ENCODE measurements at places on chromosomes 16 and 17.

DNA sequence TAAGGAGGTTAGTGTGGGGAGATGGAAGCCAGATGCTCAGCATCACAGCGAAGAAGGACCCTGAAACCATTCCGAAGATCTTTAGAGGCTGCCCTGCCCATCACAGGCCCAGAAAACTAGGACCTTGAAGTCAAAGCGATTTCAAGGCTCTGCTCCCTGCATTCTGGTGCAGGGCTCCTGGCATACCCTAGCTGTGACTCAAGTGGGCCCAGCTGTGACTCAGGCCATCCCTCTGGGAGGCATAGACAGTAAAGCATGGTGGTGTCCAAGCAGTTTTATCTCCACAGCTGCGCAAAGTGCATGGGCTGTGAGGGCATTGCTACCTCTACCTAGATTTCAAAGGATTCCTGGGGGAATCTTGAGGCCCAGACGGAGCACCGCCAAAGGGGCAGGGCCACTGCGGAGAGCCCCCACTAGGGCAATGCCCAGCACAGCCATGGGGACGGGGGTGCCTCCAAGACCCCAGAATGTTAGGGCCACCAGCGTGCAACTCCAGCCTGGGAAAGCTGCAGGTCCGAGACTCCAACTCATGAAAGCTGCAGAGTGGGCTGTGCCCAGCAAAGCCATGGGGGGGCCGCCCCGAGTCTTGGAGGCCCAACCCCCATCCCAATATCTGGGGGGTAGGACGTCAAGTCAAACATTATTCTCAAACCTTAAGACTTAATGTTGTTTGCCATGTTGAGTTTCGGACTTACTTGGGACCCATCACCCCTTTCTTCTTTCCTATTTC is 11.7 kb upstream of the ZNF594 start:
- DNase-seq, result no peak

- DNase-seq, result no peak
Measured at GRCh38 chr16:73847090-73847489, 449.5 kb upstream of the PSMD7 start.

DNA sequence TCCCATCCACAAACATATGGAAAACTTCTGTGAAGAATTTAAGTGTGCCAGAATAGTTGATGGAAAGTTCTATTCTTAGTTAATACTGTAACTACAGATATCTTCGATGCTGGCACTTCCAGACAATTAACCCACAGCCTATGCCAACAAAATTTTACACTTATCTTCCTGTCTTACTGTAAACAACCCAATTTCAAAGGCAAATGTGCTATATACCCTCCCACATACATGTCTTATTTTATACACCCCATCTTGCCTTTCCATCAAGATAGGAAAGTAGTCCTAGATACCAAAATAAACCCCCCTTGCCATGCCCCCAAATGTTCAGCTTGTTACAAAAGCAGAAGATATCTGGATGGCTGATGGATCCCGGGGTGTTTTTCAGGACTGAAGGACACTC is 306.3 kb downstream of the SLC39A11 start:
- DNase-seq, result no peak

DNA sequence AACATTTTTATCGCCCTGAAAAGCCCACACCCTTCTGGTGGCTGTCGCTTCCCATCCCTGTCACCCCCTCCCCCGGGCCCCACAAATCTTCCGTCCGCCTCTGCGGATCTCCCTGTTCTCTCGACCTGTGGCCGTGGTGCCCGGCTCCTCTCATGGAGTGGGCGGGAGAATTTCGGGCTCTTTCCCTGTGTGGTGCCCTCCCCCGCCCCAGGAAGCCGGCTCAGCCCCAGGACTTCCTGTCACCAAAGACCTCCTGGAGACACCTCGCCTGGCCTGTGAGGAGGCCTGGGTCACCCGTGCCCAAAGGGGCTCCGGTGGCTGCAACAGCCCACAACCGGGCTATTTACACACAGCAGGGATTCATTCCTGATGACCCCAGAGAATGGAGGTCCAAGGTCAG is 26.1 kb upstream of the UBE2I start:
- DNase-seq, result no peak

GRCh38 chr17:35373534-35373983 is at the start of gene SLFN11:
SLFN11 (minus strand) TSS chr17:35373621; CDS start chr17:35363807, 9,814 bp downstream.
- peak; percentile 94 for DNase-seq

- DNase-seq, result no peak
Measured at GRCh38 chr17:61487989-61488595, 35.9 kb downstream of the TBX4 start.

DNA sequence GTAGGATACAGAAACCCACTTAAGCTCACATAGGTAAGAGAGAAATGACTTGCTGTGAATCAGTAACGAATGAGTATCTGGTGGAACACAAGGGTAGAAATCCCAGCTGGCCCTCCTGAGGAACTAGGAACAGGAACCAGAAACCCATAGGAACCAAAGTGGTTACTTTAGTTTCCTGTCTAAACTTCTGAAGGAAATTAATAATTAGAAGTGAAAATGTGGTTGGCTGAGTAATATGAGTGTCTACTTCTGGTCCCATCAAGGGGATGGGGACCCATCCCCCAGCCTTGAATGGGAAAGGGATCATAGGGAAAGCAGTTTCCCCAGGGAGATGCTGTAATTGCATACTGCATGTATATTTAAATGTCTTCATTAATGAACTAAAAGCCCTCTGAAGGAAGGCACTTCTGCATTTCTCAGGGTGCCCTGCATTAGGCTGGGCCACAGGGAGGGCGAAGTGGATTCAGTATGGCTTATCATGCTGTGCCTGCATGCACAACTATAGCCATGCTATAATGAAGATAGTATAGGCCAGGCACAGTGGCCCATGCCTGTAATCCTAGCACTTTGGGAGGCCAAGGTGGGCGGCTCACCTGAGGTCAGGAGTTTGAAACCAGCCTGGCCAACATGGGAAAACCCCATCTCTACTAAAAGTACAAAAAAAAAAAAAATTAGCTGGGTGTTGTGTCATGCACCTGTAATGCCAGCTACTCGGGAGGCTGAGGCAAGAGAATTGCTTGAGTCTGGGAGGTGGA is 45.6 kb downstream of the CYB5B start:
- no peak for DNase-seq

GRCh38 chr16:8376430-8376829 is 213.9 kb downstream of the TMEM114 start:
- no peak for DNase-seq

DNA sequence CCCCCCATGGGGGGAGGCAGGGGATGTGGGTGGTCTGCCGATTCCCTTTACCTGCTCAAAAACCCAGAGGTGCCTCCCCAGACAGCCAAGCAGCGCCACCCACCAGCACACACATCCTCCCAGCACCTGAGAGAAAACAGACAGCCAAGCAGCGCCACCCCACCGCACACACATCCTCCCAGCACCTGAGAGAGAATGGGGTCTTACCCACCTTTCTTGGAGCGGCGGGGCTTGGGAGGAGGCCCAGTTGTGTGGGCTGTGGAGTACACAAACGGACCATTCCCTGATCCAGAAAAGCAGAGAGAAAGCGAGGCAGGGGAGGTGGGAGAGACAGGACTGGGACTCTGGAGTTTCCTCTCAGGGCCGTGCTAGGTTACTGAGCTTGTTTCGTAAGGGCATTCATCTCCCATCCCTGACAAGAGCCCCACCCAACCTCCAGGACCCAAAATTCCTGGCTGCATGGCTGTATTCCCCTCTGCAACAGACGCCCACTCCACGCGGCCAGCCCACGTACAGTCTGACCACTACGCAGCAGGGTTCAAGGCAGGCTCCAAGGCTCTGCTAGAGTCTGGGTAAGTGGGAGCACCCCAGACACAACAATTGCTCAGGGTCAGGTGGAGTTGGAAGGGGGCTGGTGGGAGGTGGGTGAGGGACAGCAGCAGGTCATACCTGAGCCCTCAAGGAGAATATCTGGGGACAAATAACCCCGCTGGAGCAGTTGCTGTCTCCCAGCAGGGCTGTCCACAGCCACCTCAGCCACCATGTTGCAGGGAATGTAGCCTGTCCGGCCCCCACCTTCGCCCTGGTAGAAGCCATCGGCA is 22.3 kb downstream of the TSPOAP1 start:
- DNase-seq, result peak; percentile 3

Measured in DND-41 (cell line).